ENCODE measurements at places on chromosomes 7 and 10.

DNA sequence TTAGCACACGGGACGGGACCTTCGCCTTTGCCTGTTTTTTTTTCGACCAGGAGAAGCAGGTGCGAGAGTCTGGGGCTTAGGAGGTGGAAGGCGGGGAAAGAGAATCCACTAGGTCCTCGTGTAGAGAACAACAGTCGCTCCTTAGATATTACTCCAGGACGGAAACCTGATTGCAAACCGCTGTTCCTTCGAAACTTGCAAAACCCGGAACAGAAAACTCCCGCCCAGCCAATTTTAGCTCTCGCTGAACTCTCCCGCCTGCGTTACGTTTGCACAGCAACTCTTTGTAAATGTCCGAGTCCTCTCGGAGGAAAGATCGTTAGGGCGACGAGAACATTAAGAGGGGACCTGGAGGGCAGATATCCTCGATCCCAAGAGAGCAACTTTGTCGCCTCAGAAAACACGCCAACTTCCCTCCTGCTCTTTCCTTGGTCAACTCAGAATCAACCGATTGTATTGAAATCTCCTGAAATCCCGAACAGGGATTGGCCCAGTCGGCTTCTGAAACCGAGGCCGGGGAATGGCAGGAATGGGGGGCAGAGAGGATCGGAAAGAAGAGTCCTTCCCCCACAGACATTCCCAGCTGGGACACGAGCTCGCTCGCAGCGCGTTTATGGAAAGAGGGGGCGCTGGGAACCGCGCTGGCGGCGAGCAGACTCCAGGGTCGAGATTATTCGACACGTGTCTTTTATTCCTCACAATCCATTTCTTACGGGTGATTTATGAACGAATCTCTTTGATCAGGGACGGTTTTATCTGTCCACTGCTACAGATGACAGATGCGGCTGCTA is 9.9 kb downstream of the TWIST1 start:
- no peak for DNase-seq

DNA sequence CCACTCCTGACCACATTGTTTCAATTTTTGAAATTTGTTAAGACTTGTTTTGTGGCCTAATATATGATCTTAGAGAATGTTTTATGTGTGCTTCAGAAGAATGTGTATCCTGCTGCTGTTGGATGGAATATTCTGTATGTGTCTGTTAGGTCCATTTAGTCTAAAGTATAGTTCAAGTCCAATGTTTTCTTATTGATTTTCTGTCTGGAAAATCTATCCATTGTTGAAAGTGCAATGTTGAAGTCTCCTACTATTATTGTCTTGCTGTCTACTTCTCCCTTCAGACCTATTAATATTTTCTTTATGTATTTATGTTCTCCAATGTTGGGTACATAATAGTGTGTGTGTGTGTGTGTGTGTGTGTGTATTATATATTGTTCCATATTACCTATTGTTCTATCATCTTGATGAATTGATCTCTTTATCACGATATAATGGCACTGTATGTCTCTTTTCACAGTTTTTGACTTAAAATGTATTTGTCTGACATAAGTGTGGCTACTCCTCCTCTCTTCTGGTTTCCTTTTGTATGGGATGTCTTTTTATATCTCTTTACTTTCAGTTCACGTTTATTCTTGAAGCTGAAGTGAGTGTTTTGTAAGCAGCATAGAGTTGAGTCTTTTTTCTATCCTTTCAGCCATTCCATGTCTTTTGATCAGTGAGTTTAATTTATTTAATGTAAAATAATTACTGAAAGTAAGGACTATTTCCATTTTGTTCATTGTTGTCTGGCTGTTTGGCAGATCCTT is 61.3 kb downstream of the AKR1D1 start:
- no peak for DNase-seq

- no peak for DNase-seq
Measured at GRCh38 chr10:31838065-31838464, 90.6 kb downstream of the ARHGAP12 start.

DNA sequence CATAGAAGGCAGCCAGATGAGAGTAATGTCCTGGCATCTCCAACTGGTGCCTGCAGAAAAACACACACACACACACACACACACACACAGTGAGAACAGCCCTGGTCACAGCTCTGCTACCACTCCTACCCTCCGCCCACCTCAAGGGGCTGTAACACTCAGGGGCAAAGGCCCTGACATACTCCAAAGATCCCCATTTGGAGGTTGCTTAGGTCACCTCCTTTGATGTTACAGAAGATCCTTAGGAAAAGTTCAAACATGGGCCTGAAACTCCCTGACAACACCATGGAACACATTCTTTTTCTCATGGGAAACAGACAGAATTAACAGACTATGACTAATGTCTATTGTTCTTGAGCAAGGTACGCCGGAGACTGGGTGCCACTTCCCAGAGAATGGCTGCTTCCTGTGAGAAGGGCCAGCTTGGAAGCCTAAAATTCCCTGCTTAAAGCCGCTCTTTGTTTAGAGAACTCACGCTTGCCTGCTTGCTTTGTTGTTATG is 27.7 kb downstream of the DENND11 start:
- DNase-seq, result no peak

DNA sequence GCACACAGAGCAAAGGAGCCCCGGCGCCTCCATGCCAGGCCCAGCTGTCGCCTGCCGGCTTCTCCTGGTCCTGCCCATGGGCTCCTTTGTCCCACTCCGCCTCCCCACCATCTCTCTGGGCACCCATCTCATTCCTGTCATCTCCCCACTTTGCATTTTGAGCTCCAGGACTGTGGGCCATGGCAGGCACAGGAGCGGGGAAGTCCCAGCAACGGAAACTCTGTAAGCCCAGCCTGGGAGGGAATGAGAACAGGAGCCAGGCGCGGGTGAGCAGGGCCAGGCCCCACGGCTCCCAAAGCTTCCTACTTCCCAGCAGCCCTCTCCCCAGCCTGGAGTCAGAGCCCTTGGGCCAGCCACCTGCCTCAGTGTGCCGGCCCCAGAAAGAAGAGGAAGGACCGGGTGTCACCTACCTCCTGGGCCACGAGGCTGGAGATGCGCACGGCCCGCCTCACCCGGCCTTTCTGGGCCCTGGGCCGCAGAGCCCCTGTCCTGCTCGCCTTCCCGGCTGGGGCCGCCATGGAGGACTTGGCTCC is 23.1 kb downstream of the KCNH2 start:
- DNase-seq, result no peak

DNA sequence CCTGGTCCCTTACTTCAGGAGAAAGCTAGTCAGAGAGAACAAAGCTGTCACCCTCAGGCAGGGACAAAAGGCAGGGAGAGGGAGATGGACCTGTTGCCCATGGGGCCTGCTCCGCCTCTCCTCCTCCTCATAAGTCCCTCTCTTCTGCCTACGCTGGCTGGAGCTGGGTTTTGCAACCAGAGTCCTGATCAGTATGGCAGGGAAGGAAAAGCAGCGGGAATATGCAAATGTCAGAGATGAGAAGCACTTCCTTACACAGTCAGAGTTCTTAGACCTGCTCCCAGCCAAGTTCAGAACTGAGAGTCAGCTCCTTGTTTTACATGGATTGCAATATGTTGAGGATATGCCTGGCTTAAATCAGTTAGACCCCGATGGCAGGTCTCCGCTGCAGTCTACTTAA is 231.1 kb downstream of the ADAM12 start:
- no peak for DNase-seq

DNA sequence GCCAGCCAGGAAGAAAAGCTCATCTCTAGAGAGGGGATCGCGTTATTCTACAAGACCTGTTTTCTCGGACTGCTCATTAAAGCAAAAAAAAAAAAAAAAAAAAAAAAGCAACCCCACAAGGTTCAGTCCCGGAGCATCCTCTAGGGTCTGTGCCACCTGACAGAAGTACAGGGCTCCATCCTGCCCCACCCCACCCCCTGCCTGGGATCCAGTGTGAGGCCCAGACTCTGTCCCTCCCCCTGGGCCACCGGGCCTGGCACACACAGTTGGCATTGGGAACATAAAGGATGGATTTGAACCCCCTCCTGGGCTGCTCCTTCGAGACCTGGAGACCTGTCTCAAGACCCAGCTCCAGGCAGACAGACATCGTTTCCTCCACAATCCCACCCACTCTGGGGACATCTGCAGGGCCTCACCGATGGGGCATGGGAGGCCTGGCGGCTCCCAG is 688 bp downstream of the ORAI2 start:
- DNase-seq, result no peak

- no peak for DNase-seq
Measured at GRCh38 chr7:116732788-116733694, 61.0 kb downstream of the MET start.

- no peak for DNase-seq
Measured at GRCh38 chr10:60186315-60187071, 203.2 kb downstream of the ANK3 start.

DNA sequence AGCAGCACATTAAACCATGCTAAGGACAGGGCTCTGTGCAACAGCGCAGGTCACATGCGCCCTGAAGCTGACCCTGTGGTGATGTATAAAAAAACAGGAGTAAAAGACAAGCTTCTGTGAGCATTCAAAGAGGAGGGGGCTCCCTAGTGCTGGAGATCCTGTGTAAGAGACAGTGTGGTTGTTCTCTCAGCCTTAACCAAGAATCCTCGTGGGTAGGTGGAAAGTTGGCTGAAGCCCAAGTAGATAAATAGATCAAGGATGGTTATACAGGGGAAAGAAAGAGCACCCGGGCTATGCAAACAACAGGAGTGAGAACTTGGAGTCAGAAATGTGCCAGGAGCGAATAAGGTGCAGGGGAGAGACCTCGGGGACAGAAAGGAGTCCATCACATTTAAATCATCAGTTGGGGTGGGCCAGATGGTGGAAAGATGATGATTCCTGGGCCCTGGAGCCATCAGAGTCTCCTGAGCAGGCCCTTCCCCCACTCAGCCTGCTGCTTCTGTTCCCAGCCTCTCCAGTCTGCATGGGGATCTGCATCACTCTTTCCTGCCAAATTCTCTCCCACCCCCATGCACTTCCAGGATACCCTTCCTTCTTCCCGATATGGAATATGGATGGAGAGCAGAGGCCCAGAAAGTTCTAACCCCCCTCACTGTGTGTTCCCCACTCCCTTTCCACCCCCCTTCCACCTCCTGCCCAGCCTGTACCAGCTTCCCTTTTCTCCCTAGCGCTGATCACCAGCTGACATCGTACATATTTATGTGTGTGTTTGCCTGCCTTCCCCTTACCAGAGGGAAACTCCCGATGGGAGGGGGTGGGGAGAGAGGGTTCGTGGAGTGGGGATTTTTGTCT is 78.1 kb upstream of the PRR15 start:
- DNase-seq, result no peak

DNA sequence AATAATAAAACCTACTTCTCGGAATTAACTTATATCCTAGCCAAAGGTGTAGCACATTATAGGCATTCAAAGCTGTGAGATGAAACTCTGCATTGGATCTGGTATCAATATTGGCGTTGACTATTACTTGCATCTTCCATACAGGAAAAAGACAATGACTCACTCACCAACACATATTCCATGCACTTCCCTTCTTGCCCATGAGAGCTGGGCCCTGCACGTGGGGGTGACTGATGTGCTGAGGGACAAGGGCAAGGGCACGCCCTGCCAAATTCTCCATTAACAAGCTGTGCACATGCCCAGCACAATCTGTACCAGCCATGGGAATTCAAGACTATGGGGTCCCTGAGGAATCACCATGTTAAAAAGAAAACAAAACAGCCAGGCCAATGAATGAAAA is 188.1 kb upstream of the PDE1C start:
- DNase-seq, result no peak

DNA sequence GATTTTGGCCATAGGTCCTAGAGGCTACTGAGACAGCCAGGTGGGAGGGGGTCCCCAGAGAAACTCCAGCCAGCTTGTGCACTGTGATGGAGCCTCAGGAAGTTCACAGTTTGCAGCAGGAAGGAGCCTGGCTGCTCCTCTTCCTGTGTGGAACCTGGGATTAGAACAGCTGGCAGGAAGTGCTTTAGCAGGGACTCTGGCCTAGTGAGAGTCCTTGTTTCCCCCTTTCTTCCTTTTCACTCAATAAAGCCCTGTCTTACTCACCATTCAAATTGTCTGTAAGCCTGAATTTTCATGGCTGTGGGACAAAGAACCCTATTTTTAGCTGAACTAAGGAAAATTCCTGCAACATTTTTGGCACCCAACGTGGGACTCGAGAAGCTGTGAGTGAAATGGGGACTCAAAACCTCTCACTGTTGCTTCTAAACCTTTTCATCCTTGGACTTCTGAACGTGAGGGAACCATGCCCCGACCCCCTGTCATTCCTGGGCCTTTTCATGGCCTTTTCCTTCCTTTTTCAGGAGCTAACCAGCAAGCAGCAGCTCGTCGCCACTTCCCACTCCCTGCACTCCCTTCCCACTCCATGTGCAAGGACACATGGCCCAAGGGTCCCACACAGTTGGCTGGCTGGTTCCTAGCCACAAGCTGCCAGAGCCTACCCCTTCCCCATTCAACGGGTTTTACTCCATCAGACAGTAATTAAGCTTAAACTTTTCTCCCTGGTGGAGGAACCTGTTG is 32.8 kb upstream of the SORCS3 start:
- DNase-seq, result no peak

GRCh38 chr10:79246209-79246581 is 101.1 kb upstream of the PPIF start:
- no peak for DNase-seq
